Esophagus squamous epithelium (tissue), 5 donors: ENCODE measurements at places on chromosomes 4 and X. TPM values are rescaled to one million over a fixed set of nuclear protein-coding genes. Genes with fewer than 3 reads are reported as not detected.

The DMRTC1 gene
- not detected for total RNA-seq

- no peak overlapping the region for H3K4me3 ChIP-seq
- DNase-seq = no peak
- H3K36me3 ChIP-seq = no peaks in the 10 kb centered on the region
- no peaks in the 10 kb centered on the region for H3K4me1 ChIP-seq
- H3K27ac ChIP-seq = no peak overlapping the region
Observed at GRCh38 chr4:118154649-118155048, 120.4 kb downstream of the NDST3 start.

DNA sequence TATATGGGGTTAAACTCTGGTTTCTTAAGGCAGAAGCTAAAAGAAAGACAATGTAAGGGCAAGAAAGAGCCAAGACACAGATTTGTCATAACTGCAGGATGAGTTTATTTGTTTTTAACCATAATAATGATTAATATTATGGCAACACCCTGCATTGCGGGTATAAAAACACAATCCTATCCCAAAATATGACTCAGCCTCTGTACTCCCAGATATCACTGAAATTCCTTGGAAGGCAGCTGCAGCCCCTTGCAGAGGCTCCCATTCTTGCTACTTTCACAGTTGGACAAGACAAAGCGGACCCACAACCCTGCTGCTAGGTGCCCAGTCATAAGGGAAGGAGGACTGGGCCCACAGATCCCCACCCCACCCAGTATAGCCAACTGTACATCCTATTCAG lies 20.4 kb upstream of the FGF16 start:
- no peaks in the 10 kb centered on the region for H3K36me3 ChIP-seq
- H3K4me1 ChIP-seq = no peaks in the 10 kb centered on the region
- no peaks in the 10 kb centered on the region for H3K27me3 ChIP-seq
- H3K4me3 ChIP-seq = no peak overlapping the region
- H3K27ac ChIP-seq = no peak overlapping the region

DNA sequence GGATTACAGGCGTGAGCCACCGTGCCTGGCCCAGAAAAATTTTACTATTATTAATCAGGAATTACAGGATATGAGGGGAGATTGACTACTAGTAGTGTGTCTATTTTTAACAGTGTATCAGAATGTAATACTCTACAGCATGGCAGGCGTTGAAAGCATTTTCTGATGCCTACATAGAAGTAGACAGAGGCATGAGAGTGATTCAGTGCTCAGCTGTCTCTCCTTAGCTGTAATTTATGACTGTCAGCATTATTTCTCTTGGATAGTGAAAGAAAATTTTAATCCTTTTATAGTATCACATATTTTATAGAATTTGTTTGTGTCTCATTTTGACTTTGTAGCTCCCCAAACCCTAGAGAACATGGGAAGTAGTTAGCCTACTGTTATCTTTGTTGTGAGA lies 20.7 kb downstream of the ARHGAP24 start:
- peak overlapping the region; percentile 10 for H3K27ac ChIP-seq
- no peak overlapping the region for H3K4me3 ChIP-seq
- DNase-seq = no peak
- no peaks in the 10 kb centered on the region for H3K27me3 ChIP-seq

GRCh38 chrX:72271812-72272211 lies 5.2 kb downstream of the RPS4X start:
- peaks cover 34% of the 10 kb centered on the region for H3K36me3 ChIP-seq
- no peak for DNase-seq
- no peaks in the 10 kb centered on the region for H3K27me3 ChIP-seq
- no peak overlapping the region for H3K27ac ChIP-seq
